Stimulated activated CD8-positive, alpha-beta memory T cell treated with anti-CD3 and anti-CD28 coated beads, Interleukin-7, amount 100 ng/mL, for 1 hour (primary cell): ENCODE measurements at places on chromosomes 2 and 18.

GRCh38 chr2:70041663-70042062 lies 45.6 kb upstream of the PCBP1 start:
- no peak for DNase-seq

DNA sequence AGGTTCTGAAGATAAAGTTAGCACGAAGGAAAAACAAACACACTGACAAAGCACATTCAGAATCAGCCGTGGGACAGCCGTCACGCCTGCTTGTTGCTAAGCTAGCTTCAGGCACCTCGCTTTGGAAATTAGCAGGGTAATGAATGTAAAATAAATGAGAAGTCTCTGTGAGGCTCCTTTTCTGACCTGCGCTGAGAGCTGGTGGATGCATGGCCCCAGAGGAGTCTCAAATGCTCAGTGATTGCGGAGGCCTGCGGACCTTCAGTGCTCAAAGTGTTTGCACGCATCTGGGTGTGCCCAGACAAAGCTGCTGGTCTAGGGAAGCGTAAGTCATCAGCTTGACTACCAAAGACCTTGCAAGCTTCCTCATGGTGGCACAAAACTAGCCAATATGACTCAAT lies 50.6 kb downstream of the CD8B2 start:
- DNase-seq: no peak

DNA sequence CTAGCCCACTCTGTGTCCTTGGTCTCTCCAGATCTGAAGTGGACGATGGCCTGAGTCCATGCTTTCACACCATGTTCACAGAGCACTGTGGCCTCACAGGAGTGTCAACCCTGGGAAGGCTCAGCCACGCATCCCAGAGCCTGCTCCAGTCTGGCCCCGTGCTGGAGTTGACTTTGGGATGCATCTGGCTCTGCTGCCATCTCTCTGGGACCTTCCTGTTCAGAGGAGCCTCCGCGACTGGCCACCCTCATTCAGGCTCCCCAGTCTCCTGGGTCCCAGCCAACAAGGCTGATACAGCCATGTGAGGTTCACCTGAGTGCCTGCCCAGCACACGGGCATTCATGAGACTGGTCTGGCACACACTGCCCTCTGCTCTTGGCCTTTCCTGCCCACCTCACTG lies 199.7 kb upstream of the RAB6C start:
- DNase-seq: no peak

DNA sequence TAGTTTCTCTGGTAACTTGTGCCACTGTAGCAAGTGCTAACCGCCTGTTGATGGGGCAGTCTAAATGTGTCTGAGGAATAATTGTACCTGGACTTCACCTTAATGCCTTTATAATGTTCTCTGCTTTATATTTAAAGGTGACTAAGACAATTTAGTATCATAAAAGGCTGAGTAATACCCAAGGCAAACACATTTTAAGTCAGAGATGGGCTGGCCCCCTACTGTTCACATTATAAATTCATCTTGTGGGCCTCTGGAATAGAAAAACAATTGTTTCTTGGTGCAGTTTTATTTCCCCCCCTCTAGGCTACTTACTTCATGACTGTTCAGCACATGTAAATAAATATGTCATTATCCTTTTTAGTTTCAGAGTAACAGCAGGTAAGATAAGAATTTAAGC lies 559.3 kb upstream of the PIK3C3 start:
- no peak for DNase-seq

DNA sequence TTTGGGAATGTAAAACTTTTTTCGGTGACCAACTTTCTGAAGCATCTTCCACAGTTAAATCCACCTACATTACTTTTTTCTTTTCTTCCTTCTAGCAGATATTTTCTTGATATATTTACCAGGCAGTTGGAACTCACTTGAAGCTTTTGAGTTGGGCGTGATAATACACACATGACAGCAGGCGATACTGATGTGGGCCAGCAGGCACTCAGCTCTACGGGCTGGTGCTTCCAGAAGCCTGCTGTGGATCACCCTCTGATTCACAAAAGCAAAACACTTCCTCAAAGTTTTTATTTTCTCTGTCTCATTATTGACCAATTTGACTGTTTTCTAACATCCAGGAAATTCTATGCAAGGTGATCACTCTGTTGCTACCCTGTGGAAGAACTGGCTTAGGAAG lies 22.9 kb downstream of the GRHL1 start:
- DNase-seq: no peak

- DNase-seq: no peak
Observed at GRCh38 chr2:113976277-113976928, 86.5 kb downstream of the ACTR3 start.

GRCh38 chr2:26477911-26478253 lies at the start of gene OTOF:
OTOF (minus strand) TSS chr2:26478124.
- no peak for DNase-seq

DNA sequence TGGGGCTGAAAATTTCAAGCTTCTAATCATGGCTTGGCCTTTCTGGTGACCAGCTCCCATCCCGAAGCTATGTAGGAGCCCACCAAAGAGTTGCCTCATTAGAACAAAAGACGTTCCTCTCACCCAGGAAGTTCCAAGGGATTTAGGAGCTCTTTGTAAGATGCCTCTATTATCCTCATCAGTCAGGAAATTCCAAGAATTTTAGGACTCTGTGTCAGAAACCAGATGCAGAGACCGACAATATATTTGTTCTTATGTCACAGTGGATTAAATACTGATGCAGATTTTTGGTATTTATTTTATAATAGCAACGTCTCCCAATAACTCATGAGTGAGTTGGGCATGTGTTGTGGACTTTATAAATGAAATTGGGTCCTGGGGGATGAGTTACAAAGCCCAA lies 91.8 kb upstream of the SKOR2 start:
- DNase-seq: no peak

GRCh38 chr2:27171351-27171848 lies 22.6 kb downstream of the TCF23 start:
- DNase-seq: no peak

GRCh38 chr2:20540587-20541293 lies 93.9 kb downstream of the RHOB start:
- no peak for DNase-seq

- DNase-seq: no peak
Observed at GRCh38 chr2:122100346-122100745, 344.9 kb downstream of the TSN start.

- peak; percentile 33 for DNase-seq
Observed at GRCh38 chr2:102473020-102473419, at the start of gene SLC9A4. SLC9A4 (plus strand) TSS chr2:102473226; CDS start chr2:102473760, 534 bp downstream.

- DNase-seq: no peak
Observed at GRCh38 chr2:237898057-237898414, 38.6 kb downstream of the RAMP1 start.

GRCh38 chr2:178514664-178515063 lies 34.4 kb downstream of the PLEKHA3 start:
- no peak for DNase-seq

GRCh38 chr18:7728297-7728696 lies 161.2 kb downstream of the PTPRM start:
- DNase-seq: no peak

DNA sequence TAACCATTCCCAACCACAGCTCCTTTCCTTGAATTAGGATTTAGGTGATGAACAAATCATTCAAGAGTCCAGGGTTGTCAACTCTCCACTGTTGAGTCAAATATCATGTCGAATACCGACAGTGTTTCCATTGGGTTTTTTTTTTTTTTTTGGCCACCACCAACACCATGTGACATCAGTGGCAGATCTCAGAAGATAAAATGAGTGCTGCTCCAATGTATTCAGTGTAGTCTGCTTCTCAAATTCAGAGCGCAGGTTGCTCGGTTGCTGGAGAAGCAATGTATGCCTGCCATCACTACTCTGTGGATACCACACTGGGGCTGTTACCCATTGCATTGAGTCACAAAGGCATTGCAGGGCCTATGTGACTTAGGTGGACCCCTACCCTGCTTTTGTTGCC lies 10.8 kb upstream of the ATL2 start:
- DNase-seq: no peak

GRCh38 chr2:110788976-110789375 lies 56.6 kb downstream of the ACOXL start:
- no peak for DNase-seq

- no peak for DNase-seq
Observed at GRCh38 chr2:61762292-61762691, 91.6 kb downstream of the FAM161A start.
